ENCODE measurements at places on chromosomes 12 and 14. TPM values are rescaled to one million over a fixed set of nuclear protein-coding genes. Genes with fewer than 3 reads are reported as not detected.

DAO gene
- polyA plus RNA-seq, result not detected

ACSM4 gene
- not detected for polyA plus RNA-seq

OTX2 gene
- polyA plus RNA-seq, result not detected

TSHR gene
- polyA plus RNA-seq, result not detected

GDF3 gene
- not detected for polyA plus RNA-seq

PMCH gene
- not detected for polyA plus RNA-seq

ADSS1 gene
- polyA plus RNA-seq, result 7.4 TPM

PPP1R13B gene
- polyA plus RNA-seq, result 2.8 TPM

P2RX7 gene
- polyA plus RNA-seq, result not detected

RDH12 gene
- polyA plus RNA-seq, result 0.05 TPM

WIF1 gene
- not detected for polyA plus RNA-seq

CCDC77 gene
- polyA plus RNA-seq, result 15.4 TPM

KERA gene
- polyA plus RNA-seq, result not detected

DNA sequence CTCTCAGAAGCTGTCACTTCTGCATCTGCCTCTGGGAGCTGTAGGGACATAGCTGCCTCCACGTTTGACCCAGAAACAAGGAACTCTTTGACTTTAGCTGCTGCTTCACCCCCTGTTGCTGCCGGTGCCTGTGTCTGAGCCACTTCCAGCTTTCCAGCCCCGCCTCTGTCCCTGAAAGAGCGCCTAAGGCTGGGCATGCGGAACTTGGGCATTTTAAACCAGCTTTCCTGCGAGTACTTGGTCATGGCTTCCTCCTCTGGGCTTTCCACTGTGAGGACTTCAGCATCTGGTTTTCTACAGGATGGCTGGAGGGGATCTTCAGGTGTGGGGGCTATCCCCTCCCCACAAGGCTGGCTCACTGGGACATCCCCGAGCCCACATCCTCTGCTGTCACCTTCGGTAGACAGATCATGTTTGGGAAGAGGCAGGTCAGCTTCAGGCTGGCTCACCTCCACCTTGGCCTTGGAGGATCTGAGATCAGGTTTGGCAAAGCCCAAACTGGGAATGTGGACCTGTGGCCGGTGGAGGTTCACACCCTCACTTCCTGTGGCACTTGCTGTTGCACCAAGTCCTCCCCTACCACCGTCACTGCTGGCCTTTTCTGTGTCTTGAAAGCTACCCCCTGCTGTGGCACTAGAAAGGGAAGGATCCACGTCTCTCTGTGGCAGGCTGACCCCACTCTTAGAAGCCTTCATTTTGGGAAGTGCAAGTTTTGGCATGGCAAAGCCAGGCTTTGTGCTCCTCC, 15.2 kb downstream of the PLD4 start:
- no peak for DNase-seq

GRCh38 chr14:31886156-31886835, 190.8 kb upstream of the ARHGAP5 start:
- no peak for DNase-seq

DNA sequence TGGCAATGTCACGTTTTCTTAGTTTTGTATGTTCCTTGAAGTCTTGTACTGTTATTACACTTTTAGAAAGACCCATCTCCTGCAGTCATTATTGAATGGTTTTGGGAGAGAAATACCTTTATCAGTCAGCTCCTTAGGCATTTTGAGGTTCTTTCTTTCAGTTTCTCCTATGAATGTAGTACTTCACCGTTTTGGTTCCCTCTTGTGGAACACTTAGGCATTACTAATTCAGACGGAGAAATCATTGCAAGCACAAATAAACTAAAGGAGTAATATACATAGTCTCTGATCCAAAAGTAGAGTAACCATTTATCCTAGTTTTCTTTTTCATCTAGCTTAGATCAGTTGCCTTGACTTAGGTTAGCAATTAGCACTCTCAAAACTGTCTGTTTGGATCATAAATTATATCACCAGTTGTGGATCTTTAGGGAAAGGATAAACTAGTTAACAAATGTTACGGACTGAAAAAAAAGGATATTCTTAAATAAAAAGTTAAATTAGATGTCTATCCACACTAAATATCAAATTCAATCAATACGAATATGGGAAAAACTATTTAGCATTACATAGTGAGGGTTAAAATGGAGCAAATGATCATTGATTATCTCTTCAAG, 1538.3 kb upstream of the SEL1L start:
- DNase-seq, result peak; percentile 12

- no peak for DNase-seq
These were observed 323.6 kb downstream of the ZFP36L1 start for GRCh38 chr14:68469208-68469713.

DNA sequence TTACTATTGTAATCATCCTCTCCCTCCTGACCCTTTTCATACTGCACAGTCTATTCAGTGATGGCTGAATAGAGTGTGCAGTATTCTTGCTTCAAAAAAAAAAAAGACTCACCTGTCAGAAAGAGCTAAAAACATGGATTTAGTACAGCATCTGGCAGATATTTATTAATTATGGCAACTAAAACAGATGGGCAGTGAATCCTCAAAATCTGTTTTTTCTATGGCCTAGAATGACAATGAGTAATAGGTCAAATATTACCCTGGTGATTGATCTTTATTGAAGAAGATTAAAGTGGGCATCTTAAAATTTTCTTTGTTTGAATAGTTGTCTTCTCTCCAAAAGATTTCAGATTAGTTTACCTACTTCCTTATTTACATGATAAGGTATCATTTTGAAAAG, 543.6 kb downstream of the FOXG1 start:
- DNase-seq, result no peak

DNA sequence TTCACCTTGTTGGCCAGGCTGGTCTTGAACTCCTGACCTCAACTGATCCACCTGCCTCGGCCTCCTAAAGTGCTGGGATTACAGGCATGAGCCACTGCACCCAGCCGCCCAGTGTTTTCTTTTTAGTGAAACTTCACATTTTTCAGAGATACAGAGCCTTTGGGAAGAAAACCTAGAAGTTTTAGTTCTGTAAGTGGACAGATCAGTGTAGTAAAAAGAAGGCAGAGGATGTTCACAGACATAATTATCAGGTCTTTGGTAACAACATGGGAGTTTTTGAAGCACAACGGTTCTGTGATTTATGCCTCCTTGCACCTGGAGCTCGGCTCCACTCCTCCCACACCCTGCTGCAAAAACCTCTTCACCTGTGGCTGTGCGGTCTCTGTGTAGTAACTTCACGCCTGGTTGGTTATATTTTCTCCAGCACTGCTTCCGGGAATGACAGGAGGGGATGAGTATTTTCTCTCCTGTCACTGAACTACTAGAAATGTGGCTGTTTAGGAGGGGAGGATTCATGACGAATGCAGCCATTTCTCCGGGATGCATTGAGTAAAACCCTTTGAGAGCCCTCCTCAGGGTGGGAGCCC, 67.0 kb downstream of the ARF6 start:
- DNase-seq, result no peak

DNA sequence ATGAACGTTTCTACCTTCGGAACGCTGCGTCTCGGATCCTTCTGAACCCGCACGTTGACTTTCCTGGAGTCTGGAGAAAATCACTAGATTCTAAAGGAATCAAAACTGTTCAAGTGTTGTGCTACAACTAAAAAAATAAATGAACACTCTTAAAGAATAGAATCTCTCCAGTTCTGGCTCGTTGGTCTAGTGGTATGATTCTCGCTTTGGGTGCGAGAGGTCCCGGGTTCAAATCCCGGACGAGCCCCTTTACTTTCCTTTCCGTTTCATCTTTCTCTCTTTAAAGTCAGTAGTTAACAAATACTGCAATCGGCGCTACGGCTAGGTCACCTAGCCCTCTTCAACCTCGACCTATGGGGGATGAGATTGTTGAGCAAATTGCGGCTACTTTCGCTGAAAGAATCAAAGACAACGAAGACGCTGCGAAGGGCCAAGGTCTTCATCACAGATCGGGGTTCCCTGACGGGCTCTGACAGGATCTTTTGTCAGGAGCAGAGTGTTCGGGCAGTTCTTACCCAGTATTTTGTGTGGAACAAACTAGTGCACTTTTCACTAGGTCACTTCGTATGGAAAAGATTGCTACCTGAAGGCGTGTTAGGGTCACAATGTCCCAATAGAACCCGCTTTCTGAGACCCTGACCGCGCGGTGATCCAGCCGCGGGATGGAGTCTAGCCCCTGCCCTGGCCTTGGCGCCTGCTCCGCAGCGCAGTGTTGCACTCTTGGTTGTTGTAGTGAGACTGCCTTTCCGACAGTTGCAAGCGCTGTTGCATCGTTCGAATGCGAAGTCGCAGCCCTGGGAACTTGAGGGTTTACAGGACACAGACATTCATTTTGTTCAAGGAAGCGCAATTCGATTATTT, 8.4 kb downstream of the OR6S1 start:
- DNase-seq, result peak; percentile 96

DNA sequence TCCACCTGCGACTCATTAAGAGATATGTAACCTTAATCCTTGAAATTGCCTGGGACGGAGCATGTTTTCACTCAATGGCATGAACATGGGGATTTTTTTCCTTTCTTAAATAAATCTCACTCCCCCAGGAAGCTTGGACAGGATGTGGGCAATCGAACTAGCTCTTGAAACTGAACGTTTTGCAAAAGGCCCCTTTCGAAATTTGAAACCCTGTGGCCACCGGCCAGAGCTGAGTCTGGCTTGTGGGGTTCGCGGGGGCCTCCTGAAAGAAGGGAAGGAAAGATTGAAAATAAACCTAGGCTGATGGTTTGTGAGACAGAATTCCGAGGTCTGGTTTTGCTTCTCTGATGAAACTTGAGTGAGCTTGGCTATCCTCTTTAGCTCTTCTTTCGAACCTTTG, 101.4 kb upstream of the RTL1 start:
- DNase-seq, result no peak

DNA sequence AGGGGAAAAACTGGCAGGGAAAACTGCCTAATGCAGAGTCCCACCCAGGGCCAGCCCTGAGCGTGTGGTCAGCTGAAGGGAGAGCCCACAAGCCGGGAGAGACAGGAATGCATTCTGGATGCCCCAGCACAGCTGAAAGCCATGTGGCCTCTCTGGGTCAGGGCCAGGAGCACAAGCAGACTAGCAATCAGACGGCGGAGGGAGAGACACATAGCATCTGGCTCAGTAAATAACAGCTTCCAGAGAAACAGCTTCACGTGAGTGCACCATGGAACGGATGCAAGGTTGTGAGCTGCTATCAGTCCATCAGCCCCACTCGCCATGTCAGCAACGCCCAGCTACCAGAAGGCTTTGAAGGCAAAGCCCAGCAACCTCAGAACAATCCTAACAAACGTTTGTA, 28.2 kb upstream of the TMEM106C start:
- no peak for DNase-seq

DNA sequence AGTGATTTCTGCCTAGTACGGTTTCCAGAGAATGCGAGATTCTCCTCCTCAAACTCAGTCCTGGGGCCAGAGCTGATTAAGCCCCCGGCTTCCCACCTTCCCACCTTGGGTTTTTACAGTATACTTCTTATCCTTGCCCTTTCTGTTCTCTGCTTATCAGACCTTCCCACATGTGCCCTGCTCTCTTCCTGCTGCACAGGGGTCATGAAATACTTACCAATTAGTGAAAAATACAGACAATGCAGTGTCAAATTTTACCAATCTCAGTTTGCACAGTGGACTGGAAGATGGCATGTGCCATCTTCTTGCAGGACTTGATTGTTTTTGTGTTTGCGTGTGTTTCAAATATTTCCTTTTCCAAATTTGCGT, 14.7 kb downstream of the SUSD6 start:
- no peak for DNase-seq

GRCh38 chr12:77537663-77538062, 293.0 kb upstream of the NAV3 start:
- no peak for DNase-seq

DNA sequence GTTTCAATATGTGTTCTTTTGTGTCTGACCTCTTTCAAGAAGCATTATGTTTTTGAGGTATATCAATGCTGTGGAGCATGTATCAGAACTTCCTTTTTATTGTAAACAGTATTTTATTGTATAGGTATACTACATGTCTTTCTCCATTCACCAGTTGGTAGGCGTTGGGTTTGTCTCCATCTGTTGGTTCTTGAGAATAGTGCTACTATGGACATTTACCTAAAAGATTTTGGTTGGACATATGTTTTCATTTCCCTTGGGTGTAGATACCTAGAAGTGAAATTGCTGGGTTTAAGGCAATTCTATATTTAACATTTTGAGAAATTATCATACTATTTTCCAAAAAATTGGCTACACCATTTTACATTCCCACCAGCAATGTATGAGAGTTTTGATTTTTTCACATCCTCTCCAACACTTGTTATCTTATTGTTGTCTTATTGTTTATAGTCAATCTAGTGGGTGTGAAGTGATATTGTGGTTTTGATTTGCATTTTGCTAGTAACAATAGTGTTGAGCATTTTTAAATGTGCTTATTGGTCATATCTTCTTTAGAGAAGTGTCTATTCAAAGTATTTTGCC, 409.2 kb downstream of the IPO8 start:
- DNase-seq, result peak; percentile 13

GRCh38 chr12:95429172-95429510, 44.8 kb upstream of the METAP2 start:
- DNase-seq, result no peak

- DNase-seq, result no peak
These were observed 19.3 kb upstream of the MDM2 start for GRCh38 chr12:68788554-68789143.

DNA sequence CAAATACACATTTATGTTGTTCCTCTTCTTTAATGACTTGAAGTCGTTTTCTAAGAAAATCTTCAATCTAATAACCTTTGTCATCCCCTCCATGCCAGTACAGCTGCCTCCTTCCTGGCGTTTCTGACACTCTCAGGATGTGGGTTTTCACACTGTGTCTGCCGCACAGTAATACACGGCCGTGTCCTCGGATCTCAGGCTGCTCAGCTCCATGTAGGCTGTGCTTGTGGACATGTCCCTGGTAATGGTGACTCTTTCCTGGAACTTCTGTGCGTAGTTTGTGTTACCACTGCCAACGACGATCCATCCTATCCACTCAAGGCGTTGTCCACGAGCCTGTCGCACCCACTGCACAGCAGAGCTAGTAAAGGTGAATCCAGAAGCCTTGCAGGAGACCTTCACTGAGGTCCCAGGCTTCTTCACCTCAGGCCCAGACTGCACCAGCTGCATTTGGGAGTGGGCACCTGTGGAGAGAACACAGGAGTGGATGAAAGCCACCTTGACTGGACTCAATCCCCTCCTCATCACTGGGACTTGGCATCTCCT, 1095.9 kb downstream of the TMEM121 start:
- no peak for DNase-seq

GRCh38 chr14:71621276-71621675, 311.0 kb upstream of the RGS6 start:
- no peak for DNase-seq

DNA sequence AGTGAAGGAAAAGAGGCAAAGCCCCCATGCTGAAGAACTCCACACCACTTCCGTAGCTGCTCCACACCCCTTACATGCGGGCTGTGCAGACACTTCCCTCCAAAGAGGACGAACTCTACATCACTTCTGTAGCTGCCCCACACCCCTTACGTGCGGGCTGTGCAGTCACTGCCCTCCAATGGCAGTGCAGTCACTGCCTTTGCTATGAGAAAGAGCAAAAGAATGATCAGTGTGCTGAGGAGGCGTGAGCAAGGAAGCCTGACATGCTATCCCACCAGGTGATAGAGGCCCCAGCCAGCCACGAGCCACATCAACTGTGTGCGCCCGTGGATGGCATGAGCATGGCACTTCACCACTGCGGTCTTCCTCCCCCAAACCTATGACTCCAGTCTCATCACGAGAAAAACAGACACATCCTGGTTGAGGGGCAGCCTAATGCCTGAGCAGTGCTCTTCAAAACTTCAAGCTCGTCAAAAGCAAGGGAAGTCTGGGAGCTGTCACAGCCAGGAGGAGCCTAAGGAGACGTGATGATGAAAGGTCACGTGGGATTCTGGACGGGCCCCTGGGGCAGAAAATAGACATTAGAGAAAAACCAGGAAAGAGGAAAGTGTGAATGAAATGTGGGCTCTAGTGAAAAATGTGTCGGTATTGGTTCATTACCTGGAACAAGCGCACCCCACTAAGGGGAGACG, 60.8 kb upstream of the C14orf180 start:
- DNase-seq, result no peak

Measured in A549 (cell line).